ENCODE measurements at places on chromosomes 5 and 9. TPM values are rescaled to one million over a fixed set of nuclear protein-coding genes. Genes with fewer than 3 reads are reported as not detected.

- DNase-seq = no peak
These were observed 850.2 kb upstream of the NUDT12 start for GRCh38 chr5:104412649-104413240.

DNA sequence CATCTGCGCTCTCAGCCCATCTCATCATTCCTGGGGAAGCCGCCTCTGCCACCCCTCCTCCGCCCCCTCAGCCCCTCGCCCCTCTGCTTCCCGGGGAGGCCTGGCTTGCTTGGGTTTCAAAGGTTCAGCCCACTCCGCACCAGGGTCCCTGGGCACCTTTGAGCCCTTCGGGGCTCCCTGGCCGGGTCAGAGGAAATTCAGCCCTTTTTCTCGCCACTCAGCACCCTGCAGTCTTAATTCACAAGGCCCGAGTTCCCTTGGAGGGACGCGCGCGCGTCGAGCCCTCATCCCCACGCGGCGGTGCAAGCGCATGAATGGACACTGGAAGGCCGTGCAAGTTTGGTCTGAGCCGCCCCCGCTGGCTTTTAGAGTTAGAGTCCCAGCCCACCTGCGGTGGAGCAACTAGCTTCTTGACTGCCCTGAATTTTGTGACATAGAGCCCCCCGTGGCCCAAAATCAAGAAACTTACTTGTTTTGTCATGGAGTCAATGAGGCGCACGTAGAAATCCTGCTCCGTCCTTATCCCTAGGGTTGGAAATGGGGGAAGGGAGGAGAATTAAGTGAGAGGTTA, 4.5 kb downstream of the EBF1 start:
- no peak for DNase-seq

The SPATA6L gene
- total RNA-seq = 0.59 TPM

GRCh38 chr5:90142541-90142940, 267.0 kb downstream of the CETN3 start:
- no peak for DNase-seq

DNA sequence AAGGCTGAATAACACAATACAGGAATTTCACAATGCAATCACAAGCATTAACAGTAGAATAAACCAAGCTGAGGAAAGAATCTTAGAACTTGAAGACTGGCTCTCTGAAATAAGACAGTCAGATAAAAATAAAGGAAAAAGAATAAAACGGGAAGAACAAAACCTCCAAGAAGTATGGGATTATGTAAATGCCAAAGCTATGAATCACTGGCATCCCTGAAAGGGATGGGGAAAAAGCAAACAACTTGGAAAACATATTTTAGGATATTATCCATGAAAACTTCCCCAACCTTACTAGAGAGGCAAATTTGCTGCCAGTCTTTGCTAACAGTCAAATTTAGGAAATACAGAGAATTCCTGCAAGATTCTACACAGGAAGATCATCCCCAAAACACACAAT, 157.9 kb downstream of the ALDH1A1 start:
- DNase-seq = no peak

DNA sequence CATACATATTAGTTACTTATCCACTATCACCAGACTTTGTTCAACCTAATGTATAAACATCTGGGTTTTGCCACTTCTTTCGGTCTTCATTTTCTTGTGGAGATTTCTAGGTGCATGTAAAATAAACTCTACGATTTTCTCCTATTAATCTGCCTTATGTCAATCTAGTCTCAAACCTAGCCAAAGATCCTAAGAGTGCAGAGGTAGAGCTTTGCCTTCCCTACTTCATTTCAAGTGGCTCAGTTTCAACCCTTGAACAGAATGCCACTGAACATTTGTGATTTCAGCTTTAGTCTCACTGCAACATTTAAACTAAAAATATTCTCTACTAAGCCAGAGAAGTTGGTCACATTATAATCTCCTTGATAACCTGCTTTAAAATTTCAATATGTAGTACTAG, 94.0 kb downstream of the EDIL3 start:
- no peak for DNase-seq

DNA sequence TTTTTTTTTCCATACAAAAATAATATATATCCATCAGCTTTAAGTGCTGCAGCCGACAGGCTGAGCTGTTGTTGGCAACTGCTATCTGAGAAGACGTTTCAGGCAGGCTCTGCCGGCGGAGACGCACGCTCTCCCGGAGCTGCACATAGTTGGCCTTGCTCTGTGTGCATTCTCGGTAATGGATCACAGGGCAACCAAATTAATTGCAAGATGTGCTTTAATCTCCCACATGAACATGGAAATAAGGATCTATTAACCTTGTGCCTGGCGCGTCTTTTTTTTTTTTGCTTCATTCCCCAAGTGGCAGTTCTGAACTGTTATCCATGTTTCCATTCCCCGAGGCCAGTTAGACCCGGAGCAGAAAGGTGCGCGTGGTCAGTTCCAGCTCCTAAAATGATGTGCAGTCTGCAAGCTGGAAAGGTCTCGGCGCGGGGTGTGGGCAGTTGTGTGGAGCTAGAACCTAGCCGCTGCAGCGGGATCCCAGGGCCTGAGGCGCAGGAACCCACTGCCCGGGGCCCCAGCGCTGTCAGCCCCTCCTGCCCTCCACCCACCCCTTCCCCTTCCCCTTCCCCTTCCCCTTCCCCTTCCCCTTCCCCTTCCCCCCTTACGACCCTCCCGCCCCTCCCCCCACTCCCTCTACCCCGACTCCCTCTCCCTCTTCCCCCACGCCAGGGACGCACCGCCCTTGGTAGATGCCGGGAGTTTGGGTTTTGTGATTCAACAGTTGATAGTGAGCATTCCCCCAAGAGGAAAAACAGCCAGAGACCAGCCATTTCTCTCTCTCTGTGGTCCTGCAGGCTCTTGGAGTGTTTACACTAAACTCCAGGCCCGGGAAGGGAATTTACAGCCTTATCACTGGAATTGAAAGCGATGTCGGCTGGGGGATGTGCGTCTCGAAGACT, 137.8 kb downstream of the CEP120 start:
- DNase-seq = no peak

The TEX48 gene
- total RNA-seq = 1.2 TPM

Measured in activated CD4-positive, alpha-beta memory T cell treated with anti-CD3 and anti-CD28 coated beads for 36 hours (primary cell).